ENCODE measurements at places on chromosomes 1 and 21.

DNA sequence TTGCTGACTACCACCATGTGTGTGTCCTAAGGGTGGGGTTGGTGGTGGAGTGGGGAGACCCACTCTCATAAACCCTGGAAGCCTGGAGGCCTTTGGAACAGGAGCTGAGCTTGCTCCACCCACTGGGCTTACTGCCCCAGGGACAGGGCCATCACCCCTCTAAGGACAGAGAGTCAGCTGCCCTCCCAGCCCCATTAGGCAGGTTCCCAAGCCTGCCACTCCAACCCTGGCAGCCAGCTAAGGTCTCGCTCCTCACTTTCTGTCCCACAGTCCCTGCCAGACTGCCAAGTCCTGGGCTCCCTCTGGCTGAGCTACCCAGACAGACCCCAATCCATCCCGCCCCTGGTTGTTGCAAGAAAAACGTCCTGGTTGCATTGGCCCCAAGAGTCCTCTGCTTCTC, 3.8 kb downstream of the NT5C1A start:
- no peak for DNase-seq

DNA sequence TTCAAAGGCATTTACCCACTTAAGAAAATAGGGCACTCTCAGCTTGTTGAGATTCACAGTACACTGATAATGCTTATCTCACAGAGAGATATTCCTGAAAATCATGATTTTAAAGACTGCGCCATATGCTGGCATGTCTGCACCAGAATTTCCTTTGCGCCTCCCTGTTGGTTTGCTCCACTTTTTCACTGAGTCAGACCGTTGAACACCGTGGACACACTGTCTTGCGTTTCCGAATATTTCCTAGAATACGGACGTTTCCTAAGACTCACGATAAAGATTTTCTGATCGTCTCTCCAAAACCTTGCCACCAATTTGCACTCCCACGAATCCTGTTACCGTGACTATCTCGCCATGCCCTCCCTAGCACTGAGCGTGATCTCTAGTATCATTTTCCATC, 497 bp upstream of the C1orf115 start:
- DNase-seq, result no peak

- DNase-seq, result no peak
These were observed 14.5 kb upstream of the NLRP3 start for GRCh38 chr1:247401310-247402119.

DNA sequence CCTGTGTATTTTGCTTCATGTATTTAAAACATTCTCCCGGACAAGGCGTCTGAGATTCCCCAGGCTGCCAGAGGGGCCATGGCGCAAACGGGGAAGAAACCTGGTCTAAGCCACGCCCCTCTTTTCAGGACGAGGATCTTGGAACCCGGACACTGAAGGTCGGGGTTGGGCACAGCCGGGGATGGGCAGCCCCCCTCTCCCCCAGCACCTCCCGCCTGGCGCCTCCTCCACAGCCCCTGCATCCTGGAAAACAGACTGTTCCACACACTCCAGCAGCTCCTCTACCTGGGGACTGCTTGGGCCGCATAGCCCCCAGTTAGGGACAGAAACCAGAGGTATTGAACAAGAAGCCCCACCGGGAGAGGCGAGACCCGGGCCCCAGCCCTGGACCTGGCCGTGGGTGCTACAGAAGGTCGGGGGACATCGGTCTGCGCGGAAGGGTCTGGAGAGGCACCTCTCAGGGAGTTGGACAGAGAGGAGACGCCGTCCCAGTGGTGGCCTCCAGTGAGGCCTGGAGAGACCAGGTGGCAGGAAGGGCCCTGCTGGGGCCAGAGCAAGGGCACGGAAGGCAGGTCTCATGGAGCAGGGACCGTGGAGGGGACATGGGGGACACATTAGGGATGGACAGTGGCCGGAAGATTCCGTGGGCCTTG, 5.4 kb downstream of the TP73 start:
- DNase-seq, result no peak

GRCh38 chr21:43361127-43361492, 65.8 kb downstream of the SIK1 start:
- DNase-seq, result no peak

GRCh38 chr1:94934551-94934950, 7.6 kb upstream of the CNN3 start:
- no peak for DNase-seq

GRCh38 chr1:95230768-95231191, 3.2 kb upstream of the RWDD3 start:
- DNase-seq, result no peak

- peak; percentile 70 for DNase-seq
These were observed 1.0 kb downstream of the TRMT1L start for GRCh38 chr1:185155600-185156287.
